Stimulated activated naive B cell treated with anti-CD40 and anti-IgM and Interleukin-4, amounts not matched to agents 10 μg/mL and 1 μg/mL and 100 μg/mL, for 72 hours (primary cell): ENCODE measurements at places on chromosomes 12 and 14.

DNA sequence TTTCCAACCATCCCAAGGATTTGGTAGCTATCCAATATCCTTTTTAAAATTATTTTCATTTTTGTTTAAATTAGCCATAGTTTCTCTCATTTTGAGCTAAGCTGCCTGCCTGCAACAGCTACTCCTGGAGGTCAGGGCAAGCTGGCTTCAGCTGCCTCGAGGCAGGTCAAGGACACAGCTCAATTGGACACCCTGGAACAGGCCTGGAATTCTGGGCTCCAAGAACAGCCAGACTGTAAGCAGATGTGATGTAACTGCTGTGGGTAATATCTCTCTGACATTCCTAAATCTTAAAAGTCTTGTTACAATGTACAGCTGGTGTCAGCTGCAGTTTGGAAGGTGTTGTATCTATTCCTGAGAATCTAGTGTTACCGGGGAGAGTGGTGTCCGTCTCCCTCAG, 119.8 kb downstream of the KCNK10 start:
- DNase-seq: no peak

- DNase-seq: no peak
Measured at GRCh38 chr12:71810921-71811320, 28.6 kb upstream of the TBC1D15 start.

- no peak for DNase-seq
Measured at GRCh38 chr12:40055228-40055579, 50.7 kb downstream of the SLC2A13 start.

DNA sequence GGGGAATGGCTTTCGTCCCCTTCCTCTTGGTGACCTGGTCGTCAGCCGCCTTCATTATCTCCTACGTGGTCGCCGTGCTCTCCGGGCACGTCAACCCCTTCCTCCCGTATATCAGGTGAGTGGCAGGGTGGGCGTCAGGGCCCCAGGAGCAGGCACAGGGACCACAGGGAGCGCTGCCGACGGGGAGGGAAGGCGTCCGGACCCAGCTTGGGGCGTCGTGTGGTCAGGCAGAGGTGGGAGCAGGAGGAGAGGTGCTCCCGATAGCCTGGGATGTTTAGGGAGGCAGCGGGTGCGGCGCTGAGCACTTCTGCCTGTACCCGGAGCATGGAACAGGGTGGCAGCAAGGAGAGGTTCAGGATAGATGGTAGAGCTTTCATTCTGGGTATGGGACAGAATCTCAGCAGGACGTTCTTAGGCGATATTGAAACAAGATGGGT, 444 bp downstream of the DRAM1 start:
- DNase-seq: no peak

DNA sequence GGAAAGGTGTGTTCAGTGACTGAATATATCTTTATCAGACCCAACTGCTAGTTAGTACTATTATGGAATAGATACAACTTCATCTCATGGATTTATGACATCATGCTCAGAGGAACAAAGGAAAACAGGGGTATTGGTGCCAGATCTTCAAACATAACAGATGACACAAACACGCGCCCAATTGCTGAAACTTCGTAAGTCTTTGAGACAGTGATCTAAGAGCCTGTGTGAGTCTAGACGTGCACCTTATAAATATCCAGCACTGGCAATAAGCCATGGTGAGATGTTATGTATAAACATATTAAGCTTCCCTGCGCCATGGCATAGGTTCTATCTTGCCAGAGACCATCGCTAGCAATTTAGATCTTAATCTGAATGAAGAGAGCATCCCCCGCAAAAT, 42.2 kb upstream of the NR2C1 start:
- DNase-seq: no peak

DNA sequence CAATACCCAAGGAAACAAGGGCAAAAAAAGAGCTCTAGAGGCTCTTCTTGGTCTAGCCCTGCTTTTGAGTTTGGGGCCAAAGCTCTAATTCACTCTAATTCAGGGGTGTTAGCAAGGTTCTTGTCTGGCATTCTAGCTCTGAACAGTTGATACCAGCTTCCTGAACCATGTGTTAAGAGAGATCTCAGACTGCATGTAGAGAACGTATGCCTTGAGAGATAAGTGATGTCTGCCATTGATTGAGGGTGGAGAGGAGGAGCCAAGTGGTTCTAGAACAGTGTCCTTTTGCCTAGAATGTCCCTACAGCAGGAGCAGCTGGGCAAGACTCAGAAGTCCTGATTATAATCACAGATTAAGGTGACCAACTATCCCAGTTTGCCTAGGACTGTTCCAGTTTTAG, 18.2 kb upstream of the POC1B start:
- DNase-seq: no peak

- DNase-seq: no peak
Measured at GRCh38 chr12:6767353-6768319, 1.5 kb downstream of the PTMS start.

DNA sequence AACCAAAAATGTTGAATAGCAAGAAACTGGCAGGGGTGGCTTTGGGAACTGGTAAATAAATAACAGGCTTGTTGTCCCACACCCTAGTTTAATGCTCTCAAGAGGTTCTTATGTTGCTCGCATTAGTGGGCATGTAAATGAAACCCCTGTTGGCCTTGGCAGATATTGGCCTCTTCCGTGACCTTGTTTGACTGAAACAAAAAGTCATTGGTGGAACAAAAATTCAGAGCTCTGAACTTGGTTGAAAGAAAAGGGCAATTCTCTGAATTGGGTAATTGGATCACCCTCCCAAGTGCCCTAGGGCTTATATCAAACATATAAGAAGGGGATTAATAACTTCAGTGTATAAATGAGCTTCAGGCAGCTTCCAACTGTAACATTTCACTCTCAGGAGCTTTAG, 426.2 kb downstream of the ZFP36L1 start:
- DNase-seq: no peak

GRCh38 chr12:22118238-22118790, 72.3 kb downstream of the CMAS start:
- no peak for DNase-seq

- no peak for DNase-seq
Measured at GRCh38 chr12:55629058-55629841, 7.4 kb upstream of the OR10P1 start.

- DNase-seq: no peak
Measured at GRCh38 chr14:69318901-69319475, 59.0 kb downstream of the GALNT16 start.

DNA sequence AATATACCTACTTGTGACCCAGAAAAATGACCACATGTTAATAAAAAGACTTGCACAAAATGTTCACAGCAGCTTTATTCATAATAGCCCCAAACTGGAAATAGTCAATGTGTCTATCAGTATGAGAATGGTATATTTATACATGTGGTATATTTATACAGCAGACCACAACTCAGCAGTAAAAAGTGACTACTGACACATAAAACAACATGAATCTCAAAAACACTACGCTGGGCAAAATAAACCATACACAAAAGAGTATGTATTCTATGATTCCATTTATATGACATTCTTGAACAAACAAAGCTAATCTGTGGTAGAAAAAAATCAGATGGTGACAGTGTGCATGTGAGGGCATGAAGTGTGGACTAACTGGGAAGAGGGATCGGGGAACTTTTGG, 35.1 kb downstream of the ARF6 start:
- DNase-seq: no peak
